ENCODE measurements at places on chromosomes 2 and 18. TPM values are rescaled to one million over a fixed set of nuclear protein-coding genes. Genes with fewer than 3 reads are reported as not detected.

The APCDD1 gene
- 3.3 TPM for polyA plus RNA-seq

The HOXD12 gene
- polyA plus RNA-seq, result not detected

The LAMA3 gene
- not detected for polyA plus RNA-seq

The FAM228B gene
- 26.9 TPM for polyA plus RNA-seq

The DLX2 gene
- not detected for polyA plus RNA-seq

The CCDC68 gene
- not detected for polyA plus RNA-seq

Measured in Purkinje cell (primary cell).